ENCODE measurements at places on chromosomes 3 and 15.
A peak's percentile ranks its signal among the peaks of the same experiment; 100 is the strongest.

- DNase-seq = no peak
These were observed 41.4 kb downstream of the EOMES start for GRCh38 chr3:27680517-27681246.

- no peak for DNase-seq
These were observed 8.0 kb downstream of the LOXL1 start for GRCh38 chr15:73934281-73934680.

GRCh38 chr3:71450162-71450561, 133.4 kb downstream of the FOXP1 start:
- no peak for DNase-seq

GRCh38 chr3:144033863-144034262, 62.2 kb downstream of the DIPK2A start:
- no peak for DNase-seq

DNA sequence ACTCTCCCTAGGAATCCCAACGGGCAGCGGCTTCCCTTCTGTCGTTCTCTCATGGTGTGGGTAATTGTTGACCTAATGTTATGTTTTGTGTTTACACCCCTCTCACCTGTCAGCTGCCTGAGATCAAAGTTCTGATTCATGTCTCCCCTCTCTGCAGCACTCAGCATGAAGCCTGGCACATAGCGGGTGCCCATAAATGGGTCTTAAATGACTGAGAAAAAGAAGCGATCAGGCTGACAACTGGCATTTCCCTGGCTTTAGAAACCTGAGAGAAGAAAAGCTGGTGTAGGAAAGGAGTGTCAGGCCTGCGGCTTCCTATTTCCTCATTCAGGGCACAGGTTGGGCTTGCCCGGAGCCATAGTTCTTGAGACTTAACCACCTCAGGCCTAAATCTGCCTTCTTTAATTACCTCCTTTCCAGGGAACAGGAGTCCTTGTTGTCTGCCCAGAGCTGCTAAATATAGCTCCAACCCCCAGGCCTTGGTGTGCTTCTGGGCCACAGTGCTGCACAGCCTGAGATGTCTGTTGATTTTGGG, 31.8 kb downstream of the LPP start:
- DNase-seq = no peak

DNA sequence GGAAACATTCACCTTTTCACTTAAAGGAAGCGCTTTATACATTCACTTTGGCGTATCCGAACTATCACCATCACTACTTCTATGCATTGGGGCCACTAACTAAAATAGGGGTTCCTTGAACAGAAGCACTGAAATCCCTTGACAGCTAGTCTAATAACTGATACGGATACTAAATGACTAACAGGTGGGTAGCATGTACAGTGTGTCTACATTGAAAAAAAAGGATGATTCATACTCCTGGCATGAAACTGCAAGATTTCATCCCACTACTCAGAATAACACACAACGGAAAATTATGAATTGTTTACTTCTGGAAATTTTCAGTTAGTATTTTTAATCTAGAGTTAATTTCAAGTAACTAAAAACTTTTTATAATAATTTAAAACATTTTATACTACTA, 96.7 kb downstream of the SMARCC1 start:
- no peak for DNase-seq

- DNase-seq = no peak
These were observed 268.3 kb downstream of the UACA start for GRCh38 chr15:70494852-70495571.

DNA sequence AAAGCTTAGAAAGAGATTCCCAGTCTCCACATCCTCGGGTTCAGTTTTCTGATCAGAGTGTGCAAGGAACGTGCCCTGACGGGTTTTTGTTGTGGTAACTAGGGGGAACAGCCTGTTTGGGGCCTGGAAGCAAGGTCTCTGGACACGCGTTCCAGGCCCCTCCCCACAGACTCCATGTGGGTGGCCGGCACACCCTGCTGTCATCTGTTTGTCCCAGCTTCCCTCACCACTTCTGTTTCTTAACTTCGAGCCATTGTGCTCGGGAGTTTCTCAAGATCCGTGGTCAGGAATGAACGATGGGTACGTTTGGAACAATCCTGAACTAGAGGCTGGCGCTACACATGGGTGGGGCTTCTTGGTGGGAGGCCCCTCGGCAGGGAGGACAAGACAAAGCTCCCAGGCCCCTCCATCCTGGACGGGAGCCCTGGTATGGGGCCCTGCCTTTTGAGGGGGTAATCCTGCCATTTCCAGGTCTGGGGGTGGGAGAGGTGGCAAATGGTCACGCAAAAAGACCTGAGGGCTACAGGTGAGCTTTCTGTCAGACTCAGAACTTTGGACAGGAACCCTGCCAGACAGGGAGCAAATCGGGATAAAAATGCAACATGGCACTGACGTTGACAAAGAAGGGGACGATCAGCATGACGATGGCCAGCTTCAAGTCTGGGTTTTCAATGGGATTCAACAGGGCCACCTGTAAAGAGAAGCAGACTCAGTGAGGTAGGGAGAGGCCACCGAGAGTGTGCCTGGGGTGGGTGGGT, 8.5 kb upstream of the MUSTN1 start:
- DNase-seq = peak; percentile 24

DNA sequence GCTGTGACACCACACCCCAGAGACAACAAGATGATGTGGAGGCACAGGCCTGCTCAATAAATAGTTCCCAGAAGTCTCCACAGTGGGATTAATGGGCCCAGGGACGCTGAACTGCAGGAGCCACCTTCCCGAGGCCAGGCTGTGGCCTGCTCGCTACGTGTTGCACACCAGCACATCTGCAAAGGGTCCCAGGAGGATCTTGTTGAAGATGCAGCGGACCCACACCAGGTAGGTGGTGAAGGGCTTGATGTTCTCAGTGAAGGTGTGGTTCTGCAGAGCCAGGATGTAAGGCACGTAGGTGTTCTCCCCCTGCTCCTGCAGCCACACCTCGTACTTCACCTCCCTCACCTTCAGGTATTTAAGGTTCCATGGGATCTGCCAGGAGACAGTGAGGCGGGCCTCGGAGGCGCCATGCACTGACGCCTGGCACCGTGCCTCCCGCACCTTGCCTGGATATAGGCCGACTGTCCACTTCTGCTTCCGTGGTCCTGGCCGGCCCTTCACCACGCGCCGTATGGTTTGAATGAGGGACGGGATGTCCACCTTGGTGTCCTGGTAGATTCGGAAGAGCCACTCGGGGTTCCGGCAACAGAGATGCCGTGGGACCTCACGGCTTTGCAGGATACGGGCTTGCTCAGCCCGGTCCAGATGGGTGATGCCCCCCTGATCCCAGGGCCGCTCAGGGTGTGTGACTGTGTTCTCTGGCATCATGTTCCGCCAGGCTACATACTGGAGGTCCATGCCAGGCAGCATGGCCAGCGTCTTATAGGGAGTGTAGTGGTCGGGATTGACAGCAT, 26.1 kb downstream of the POMGNT2 start:
- DNase-seq = no peak

All from posterior cingulate gyrus (tissue), 11 donors.